Activated T-cell treated with anti-CD3 and anti-CD28 coated beads, Interleukin-2, amount 50 U/mL, for 4 hours (primary cell): ENCODE measurements at places on chromosomes 4 and X. TPM values are rescaled to one million over a fixed set of nuclear protein-coding genes. Genes with fewer than 3 reads are reported as not detected.

The MID1 gene
- 0.16 TPM for total RNA-seq

The NLGN3 gene
- 0.38 TPM for total RNA-seq

The UGT8 gene
- total RNA-seq, result 0.41 TPM

The ZDHHC15 gene
- total RNA-seq, result 0.35 TPM

The SLC34A2 gene
- total RNA-seq, result 1.1 TPM

The ARHGEF38 gene
- total RNA-seq, result not detected

The SPATA4 gene
- total RNA-seq, result not detected

The P2RY10 gene
- 9.6 TPM for total RNA-seq

The VEGFD gene
- not detected for total RNA-seq

The TCEAL5 gene
- total RNA-seq, result not detected

The CAPN6 gene
- total RNA-seq, result not detected

The DNAAF6 gene
- total RNA-seq, result not detected

The TNIP3 gene
- 20.6 TPM for total RNA-seq

The GATA1 gene
- total RNA-seq, result 0.27 TPM

The PNCK gene
- 0.51 TPM for total RNA-seq

The NHSL2 gene
- total RNA-seq, result 0.30 TPM

The TSPAN7 gene
- total RNA-seq, result 0.29 TPM

The POLN gene
- total RNA-seq, result 2.3 TPM

The CYSLTR1 gene
- 2.3 TPM for total RNA-seq

The C1GALT1C1 gene
- 13.7 TPM for total RNA-seq

The FGFR3 gene
- 0.29 TPM for total RNA-seq

The RPGR gene
- 8.4 TPM for total RNA-seq

The NAT8L gene
- 0.71 TPM for total RNA-seq

The TBC1D8B gene
- 0.18 TPM for total RNA-seq

The ACE2 gene
- not detected for total RNA-seq

The PAGE5 gene
- 3.0 TPM for total RNA-seq

The PNMA3 gene
- 0.95 TPM for total RNA-seq
